ENCODE measurements at places on chromosomes 12 and 14.

DNA sequence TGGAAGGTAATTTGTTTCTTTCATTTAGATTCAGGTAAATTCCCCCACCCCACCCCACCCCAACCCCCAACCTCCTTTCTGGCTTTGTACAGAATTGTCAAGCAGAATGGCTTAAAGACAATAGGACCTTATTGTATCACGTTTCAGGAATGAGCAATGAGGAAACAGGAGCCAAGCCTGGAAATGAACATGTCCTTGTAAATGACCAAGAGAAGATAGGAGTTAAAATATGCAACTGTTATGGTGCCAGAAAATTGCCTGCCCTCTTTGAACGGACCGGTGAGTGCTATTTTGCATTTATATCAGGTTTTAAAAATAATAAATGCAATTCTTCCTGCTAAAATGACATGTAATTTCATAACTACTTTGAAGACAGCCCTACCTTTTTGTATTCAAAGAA, 141.6 kb upstream of the PELI2 start:
- DNase-seq = no peak

GRCh38 chr12:104329707-104330532, 26.4 kb downstream of the EID3 start:
- DNase-seq = no peak

- DNase-seq = no peak
Observed at GRCh38 chr12:98403936-98404335, 111.5 kb upstream of the TMPO start.

GRCh38 chr12:130116791-130117190, 45.5 kb upstream of the FZD10 start:
- DNase-seq = no peak

DNA sequence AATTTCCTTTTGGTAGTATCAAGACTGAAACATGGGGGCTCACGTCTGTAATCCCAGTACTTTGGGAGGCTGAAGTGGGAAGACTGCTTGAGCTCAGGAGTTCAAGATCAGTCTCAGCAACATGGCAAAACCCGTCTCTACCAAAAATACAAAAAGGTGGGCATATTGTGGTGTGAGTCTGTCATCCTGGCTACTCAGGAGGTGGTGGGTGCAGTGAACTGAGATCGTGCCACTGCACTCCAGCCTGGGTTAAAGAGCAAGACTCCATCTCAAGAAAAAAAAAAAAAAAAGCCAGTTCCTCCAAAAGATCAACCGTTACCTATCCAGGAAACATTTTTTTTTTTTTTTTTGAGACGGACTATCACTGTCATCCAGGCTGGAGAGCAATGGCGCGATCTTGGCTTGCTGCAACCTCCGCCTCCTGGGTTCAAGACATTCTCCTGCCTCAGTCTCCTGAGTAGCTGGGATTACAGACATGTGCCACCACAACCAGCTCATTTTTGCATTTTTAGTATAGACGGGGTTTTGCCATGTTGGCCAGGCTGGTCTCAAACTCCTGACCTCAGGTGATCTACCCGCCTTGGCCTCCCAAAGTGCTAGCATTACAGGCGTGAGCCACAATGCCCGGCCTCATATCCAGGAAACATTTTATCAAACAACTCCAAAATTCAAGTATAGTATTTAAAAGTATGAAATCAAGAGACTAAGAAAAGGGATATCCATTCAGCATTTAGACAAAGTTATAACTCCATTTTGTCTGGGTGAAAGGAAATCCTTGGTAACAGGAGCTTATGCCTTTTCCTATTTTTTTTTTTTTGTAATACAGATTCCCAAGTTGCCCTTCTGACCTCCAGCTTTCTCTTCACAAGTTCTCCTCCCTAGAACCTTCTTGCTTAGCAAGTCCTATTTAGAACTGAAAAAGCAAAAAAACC, 3.4 kb downstream of the ACIN1 start:
- no peak for DNase-seq

GRCh38 chr12:52307836-52308805, 13.1 kb downstream of the KRT83 start:
- DNase-seq = no peak

DNA sequence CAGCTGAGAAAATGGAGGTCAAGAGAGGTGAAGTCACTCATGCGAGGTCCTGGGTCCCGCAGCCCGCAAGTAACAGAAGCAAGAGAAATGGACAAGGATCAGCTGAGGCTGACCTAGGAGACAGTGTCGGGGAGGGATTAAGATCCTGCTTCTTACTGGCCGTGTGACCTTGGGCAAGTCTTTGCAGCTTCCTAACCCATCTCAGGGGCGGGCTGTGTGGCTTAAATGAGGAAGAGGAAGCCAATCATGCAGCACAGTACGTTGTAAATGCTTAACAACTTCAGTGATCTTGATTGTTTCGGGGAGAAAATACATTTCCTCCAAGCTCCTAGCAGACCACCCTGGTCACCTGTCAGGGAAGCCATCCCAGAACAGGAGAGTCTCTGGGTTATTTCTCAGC, 7.1 kb upstream of the PGF start:
- no peak for DNase-seq

DNA sequence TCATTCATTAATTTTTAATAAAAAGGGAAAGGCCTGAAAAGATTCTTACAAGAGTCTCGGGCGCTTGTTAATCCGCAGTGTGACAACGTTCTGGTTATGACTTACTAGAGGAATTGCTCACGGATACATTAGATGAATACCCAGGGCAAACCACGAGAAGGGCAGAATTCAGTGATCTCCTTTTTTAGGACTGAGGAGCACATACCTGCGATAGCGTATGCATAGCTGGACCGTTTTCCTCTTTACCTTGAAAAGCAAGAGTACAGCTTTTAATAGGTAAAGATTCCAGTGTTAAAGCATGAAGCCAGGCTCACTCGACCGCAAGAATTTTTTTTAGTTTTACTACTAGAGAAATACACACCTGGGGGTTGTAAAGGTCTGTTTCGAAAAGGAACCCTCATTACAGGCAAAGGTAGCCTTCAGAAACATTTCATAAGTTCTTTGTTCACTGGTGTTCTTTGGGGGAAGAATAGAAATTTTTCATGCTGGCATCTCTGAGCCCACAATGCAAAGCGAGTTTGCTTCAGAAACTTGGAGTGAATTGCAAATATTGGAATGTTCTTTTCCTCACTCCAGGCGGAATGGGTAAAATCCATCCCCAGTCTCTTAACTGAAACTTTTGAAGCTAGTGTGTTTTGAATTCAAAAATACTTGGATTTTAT, 953 bp downstream of the MAPK1IP1L start:
- DNase-seq = no peak

GRCh38 chr12:19688532-19688931, 249.2 kb downstream of the AEBP2 start:
- DNase-seq = peak; percentile 49

- no peak for DNase-seq
Observed at GRCh38 chr12:122243965-122244364, 18.1 kb upstream of the DIABLO start.

- DNase-seq = no peak
Observed at GRCh38 chr14:102200690-102201352, 61.1 kb downstream of the WDR20 start.
